Neural progenitor cell (in vitro differentiated cells): ENCODE measurements at places on chromosomes 2 and 18. TPM values are rescaled to one million over a fixed set of nuclear protein-coding genes. Genes with fewer than 3 reads are reported as not detected.

- DNase-seq = no peak
Measured at GRCh38 chr18:77524909-77525308, 275.3 kb downstream of the GALR1 start.

GRCh38 chr18:3995476-3996102 lies 459.5 kb downstream of the DLGAP1 start:
- DNase-seq = peak; percentile 89

DNA sequence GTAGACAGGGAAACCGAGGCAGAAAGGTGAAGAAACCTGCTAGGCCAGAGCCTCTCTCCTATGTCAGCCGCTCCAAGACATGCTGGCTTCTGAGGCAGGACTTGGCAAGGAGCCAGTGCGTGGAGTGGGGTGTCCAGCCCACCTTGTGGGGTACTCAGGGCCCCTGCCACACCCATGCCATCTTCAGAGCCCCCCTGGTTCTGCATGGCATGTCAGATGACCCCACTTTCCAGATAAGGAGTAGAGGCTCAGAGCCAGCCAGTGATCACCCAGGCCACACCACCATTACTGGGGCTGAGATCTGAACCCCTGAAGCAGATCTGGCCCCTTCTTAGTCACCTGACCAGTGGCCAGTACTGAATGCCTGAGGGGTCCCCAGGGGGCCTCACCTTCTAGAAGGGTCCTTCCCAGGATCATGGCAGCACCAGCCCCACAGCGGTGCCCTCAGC lies 14.7 kb downstream of the CROCC2 start:
- no peak for DNase-seq

GRCh38 chr2:238649936-238650518 lies 197.9 kb upstream of the TWIST2 start:
- no peak for DNase-seq

DNA sequence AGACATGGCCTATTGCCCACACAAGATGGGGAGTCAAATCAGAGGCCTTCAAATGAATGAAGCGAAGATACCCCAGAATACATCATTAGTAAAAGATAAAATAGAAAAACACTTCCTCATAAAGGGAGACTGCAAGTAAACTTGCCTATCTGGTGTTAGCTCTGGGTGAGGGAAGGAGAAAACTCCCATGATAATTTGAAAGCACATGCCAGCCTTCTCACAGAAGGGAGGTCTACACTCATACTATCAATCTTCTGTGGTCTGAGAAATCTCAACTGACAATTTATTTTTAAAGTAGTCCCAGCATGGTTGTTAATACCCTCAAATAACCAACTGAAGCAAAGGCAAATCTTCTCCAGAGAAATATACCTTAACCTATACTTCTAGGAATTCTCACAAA lies 75.4 kb downstream of the EXOC6B start:
- DNase-seq = no peak

DNA sequence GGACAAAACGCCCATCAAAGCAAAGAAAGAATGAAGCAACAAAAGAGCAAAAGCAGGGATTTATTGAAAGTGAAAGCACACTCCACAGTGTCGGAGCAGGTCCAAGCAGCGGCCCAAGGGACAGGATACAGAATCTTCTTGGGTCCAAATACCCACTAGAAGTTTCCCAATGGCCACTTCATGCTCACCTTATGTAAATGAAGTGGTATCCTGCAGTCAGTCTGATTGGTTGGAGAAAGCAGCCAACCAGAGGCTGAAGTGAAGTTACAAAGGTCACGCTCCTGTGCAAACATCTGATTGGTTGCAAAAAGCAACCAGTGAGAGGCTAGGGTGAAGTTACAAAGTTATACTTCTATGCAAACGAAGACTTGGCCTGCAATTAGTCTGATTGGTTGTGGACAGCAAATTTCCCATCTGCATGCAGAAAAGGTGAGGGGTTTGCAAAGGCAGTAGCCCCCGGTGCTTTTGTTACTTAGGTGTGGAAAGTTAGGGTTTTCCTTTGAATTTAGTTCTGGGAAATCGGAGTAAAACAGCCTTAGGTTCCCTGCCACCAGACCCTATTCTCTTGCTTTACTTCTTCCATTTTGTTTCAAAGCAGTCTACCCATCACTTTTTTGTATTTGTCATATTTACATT lies 12.9 kb downstream of the DUSP19 start:
- DNase-seq = no peak

- no peak for DNase-seq
Measured at GRCh38 chr2:69674316-69674670, 30.8 kb upstream of the AAK1 start.

GRCh38 chr18:62877411-62878221 lies 162.3 kb downstream of the PHLPP1 start:
- DNase-seq = peak; percentile 81

DNA sequence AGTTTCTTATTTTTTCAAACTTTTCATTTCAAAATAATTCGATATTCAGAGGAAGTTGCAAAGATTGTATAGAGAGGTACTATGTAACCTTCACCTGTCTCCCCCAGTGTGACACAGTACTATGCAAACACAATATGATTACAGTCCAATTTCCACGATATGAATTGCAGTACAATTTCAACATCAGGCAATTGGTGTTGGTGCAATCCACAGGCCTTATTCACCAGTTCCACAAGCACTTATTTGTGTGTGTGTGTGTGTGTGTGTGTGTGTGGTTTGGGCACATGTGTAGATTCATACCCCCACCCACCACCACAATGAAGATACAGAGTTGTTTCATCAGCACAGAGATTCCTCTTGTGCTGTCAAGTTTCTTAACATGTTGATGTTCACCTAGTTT lies 69.7 kb upstream of the ARL4C start:
- no peak for DNase-seq

GRCh38 chr2:10654069-10654468 lies 35.7 kb downstream of the NOL10 start:
- no peak for DNase-seq

DNA sequence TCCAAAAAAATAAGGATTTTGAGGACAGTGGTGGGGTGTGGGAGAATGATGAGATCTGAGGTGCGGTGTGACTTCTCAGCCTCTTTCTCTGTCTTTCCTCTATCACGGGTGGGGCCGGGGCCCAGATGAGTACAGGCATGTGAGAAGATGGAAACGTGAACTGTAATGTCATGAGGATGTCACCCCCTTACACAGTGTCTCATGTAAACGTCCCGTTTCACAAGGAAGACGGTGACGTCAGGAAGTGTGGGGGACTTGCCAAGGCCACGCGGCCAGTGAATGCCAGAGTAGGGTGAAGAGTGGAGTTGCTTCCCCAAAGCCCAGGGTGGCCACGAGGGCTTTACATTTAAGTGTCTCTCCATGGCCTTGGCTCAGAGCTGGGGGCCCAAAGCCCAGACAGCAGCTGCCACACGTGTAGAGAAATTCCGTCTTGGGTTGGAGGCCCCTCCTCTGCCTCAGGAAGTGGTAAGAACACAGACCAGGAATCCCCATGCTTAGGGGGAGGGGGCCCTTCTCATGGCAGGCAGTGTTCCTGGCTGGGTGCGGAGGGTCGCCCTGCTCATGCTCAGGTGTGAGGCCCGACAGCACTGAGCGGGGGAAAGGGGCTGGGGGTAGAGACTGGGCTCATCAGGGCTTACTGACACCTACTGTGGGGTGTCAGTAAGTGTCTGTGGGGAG lies 80.9 kb upstream of the SMAD7 start:
- DNase-seq = no peak

DNA sequence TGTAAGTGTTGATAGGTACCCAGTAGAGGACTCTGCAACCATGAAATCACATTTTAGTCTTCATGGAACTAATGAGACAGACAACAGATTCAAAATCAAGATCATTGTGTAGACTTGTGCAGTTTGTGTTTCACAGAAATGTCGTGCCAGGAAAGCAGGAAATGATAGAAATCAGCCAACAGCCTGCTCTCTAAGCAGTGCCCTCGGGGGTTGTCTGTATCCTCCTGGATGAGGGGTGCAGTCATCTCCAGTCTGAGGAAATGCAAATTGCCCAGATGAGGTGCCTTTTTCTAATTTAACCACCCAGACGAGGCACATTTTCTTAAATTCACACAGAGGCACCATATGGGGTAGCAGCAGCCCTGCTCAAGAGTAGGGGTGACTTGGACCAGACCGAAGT lies 663.1 kb downstream of the XIRP2 start:
- no peak for DNase-seq

DNA sequence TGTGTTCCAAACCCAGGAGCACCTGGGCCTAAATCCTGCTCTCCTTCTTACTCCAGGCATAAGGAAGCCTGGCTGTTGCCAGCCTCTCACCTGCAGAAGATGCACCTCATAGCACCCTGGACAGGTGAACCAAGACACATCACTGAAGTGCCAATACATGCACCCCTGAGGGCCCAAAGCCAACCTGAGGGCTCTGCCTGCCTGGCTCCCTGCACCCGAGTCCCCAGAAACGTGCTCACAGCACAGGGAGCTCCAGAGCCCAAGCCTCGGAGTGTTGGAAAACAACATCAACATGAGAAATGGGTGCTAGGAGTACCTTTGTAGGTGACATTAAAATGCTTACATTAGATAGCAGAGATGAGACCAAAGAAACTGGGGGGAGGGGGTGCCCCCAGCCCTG lies 96.3 kb upstream of the RAB6C start:
- no peak for DNase-seq

DNA sequence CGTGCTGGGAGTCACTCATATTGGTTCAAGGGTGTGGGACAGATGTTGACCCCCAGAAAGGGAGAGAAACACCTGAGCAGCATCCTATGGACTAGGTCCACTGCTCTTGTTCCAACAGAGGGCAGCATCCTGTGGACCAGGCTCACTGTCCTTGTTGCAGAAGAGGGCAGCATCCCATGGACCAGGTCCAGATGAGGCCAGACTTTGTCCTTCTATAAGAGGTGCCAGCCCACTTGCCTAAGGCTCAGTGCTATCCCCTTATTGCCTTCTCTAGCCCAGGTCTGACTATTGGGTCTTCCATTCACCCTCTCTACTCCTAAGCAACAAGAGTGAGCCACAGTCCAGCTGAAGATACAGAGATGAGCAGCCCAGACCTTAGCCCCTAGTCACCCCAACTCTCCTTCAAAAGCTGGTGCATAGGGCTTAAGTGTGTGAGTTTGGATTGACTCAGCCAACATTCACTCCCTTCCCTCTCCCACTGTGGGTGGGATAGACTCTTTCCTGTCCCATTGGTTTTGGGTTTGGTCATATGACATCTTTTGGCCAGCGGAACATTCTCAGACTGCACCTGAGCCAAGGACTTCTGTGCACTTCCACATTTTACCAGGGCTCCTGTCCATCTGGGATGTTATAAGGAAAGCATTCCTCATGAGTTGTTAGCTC lies 132.4 kb upstream of the GPC1 start:
- no peak for DNase-seq

DNA sequence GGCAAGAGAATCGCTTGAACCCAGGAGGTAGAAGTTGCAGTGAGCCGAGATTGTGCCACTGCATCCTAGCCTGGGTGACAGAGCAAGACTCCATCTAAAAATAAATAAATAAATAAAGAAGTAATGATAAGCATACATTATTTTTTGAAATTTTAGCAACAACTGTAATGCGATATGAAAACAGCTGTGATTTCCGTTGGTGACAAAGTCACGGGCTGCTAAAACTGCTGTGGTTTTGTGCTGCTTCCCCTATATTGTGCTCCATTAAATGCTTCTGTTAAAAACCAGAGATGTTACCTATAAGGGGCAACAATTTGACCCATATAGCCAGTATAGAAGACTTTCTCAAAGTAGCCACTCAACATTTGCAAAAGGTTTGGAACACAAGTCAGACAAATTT lies 8.3 kb downstream of the TRIM54 start:
- DNase-seq = no peak

DNA sequence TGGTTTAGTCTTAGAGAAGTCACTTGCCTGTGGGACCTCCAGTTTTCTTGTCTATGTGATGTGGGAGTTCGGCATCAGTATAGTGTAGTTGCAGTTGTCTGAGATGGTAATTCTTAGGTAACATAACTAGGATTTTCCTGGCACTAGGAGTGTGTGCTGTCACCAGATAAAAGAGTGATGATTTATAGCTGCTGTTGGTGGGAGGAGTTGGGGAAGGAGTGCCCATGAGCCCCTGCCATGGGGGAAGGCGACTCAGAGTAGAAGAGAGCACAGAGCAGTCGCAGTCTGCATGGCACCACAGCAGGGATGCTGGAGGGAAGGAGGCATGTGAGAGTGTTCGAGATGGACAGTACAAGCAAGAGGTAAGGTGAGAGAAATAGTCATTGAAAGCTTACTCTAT lies 38.7 kb downstream of the ATP9B start:
- DNase-seq = no peak

GRCh38 chr2:223414646-223415045 lies 187.5 kb downstream of the SCG2 start:
- DNase-seq = no peak

GRCh38 chr18:4107049-4107467 lies 348.0 kb downstream of the DLGAP1 start:
- peak; percentile 93 for DNase-seq

DNA sequence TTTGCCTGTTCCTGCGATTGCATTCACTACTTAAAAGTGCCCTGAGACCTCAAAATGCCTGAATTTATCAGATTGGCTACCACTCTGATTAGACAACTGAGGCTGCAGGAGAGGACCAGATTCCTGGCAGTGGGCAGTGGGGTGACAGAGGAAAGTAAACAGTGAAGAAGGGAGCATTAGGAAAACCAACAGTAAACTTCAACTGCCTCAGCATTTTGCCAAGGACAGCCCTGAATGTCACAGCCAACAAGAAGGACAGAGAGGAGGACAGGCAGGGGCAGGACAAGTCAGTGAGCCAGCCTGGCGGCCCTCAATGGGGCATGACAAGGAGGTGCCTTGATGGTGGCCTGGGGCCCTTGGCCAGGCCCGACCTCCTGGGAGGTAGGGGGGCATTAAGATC lies 24.3 kb downstream of the ACMSD start:
- DNase-seq = no peak

- no peak for DNase-seq
Measured at GRCh38 chr2:73652348-73652747, 10.1 kb upstream of the NAT8 start.

GRCh38 chr2:143505542-143505941 lies 376.3 kb downstream of the ARHGAP15 start:
- DNase-seq = no peak

DNA sequence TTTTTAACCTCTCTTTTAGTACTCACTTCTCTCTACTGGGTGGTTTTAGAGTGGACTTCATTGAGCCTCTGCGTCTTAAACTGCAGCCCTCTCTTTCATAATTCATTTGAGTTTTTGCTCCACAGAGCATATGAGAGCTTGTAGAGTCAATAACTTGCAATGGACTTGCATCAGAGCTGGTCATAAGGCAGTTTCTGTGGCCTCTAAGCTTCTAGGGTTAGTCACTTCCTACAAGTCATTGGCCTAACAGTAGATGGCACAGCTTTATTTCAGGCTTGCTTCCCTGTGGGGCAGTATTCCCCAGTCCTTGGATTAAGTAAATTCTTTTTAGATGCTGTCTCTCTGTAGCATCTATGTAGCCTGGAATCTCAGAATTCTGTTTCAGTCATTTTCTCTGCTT lies 1435.7 kb downstream of the LRP1B start:
- peak; percentile 17 for DNase-seq

CCNT2 gene
- 62.3 and 108 TPM in 2 replicates for total RNA-seq

PLGLB2 gene
- 0.52 and 2.3 TPM in 2 replicates for total RNA-seq

VWA3B gene
- total RNA-seq = not detected in 2 replicates

CFAP210 gene
- 1.2 and 2.5 TPM in 2 replicates for total RNA-seq

GCG gene
- not detected in 2 replicates for total RNA-seq

VWC2L gene
- not detected in 2 replicates for total RNA-seq

MPPE1 gene
- total RNA-seq = 12.2 and 17.3 TPM in 2 replicates

ATG9A gene
- total RNA-seq = 32.7 and 40.3 TPM in 2 replicates

TUBA4B gene
- not detected in 2 replicates for total RNA-seq

ARHGAP28 gene
- 19.1 and 25.7 TPM in 2 replicates for total RNA-seq

HTR2B gene
- not detected in 2 replicates for total RNA-seq

UGT1A3 gene
- not detected in 2 replicates for total RNA-seq

AGXT gene
- not detected in 2 replicates for total RNA-seq
